ENCODE measurements at places on chromosomes 7 and 10.
A peak's percentile ranks its signal among the peaks of the same experiment; 100 is the strongest.

DNA sequence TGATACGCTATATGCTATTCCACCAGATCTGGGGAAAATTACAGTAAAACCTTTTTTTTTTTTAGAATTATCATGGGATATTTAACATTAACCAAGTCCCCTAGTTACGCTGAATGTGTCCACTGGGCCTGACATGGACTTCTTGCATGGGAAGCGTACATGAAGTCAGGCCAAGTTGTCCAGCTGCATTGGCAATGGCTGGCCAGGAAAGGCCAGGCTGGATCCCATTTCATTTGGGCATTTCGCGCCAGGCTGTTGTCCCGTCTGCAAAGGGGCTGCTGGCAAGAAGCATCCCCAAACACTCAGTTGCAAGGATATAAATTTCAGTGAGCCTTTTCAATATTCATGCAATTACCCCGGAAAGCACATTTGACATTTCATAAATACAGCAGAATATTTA is 933.3 kb downstream of the GRID1 start:
- DNase-seq: no peak

DNA sequence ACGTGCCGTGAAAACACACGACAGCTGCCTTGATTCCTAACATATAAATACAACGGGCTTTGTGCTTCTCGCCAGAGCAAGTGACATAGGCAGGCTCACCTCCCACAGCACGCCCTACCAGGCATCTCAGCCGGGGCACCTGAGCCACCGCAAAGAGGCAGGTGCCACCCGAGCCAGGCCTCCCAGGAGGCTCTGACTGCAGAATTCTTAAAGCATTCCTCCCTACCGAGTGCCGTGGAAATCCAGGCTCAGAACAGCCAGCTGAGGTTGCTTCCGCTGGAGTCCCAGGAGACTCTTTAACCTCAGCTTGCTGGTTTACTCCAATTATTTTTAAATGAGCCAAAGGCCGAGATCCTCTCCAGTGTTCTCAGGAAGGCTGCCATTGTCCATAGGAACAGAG is 206.5 kb downstream of the USP6NL start:
- no peak for DNase-seq

GRCh38 chr7:131244259-131244852 is 83.3 kb upstream of the MKLN1 start:
- peak; percentile 20 for DNase-seq

- DNase-seq: no peak
Observed at GRCh38 chr10:15859509-15859905, 800 bp downstream of the MINDY3 start.

DNA sequence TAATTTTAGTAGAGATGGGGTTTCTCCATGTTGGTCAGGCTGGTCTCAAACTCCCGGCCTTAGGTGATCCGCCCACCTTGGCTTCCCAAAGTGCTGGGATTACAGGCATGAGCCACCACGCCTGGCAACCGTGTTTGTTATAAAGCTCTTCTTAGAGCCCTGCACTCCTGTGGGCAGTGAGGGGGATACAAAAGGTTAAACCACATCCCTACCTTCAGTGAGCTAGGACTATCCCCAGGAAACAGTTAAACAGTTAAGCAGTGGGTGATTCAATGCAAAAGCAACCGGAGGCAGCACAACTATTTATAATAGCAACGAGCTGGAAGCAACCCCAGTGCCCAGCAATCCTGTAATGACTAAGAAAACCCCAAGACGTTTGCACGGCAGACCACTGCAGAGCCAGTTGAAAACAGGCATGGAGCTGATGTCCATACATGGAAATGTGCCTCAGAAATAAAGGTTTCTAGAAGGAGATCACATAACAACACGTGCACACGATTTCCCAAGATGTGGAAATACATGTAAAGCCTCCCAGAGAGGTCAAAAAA is 107.2 kb upstream of the LYZL2 start:
- no peak for DNase-seq

DNA sequence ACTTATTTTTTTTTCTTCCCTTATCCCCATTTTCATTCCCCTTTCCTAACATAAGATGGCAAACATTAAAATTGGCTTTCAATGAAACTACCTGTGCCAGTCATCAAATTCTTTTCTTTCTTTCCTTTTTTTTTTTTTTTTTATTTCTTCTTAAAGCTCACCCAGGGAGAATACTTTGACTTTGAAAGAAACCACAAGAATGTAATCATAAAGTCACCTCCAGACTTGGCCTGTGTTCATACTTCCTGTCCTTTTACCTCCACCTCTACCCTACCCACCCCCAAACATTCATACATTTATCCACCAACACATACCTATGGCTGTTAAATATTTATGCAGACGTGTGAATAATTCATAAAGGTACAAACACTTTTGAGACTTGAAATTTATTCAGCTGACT is 254.6 kb downstream of the SLC25A13 start:
- DNase-seq: no peak

GRCh38 chr7:22129166-22129565 is 183.5 kb upstream of the CDCA7L start:
- no peak for DNase-seq

- DNase-seq: peak; percentile 11
Observed at GRCh38 chr10:68330852-68331454, 911 bp upstream of the HNRNPH3 start.

DNA sequence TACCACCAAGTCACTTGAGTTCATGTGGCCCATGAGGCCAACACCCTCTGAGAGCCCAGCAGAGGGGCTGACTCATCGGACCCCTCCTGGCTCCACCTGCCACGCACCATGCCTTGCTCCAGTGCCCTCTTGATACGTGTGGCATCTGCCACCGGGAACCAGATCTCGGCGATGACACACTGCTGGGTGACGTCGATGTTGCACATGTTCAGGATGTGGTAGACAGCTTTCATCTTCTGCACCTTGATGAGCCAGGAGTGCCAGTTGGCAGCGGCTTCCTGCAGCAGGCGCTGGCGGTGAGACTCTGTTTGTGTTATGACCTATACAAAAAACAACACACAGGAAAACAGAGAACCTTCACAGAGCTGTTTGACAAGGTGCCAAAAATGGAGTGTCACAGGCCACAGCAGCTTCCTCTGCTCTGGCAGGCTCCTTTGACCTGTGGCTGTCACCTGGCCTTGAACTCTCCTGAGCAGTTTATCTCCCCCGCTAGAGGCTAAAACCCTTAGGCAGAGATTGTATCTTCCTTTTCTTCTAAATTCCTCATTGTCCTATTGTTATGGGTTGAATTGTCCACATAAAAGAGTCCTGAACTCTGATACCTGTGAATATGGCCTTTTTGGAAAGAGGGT is 45.2 kb upstream of the TMEM213 start:
- no peak for DNase-seq

GRCh38 chr7:150379441-150380379 is 580 bp downstream of the ZNF775 start:
- DNase-seq: no peak

- no peak for DNase-seq
Observed at GRCh38 chr10:70031215-70031614, 21.4 kb upstream of the MACROH2A2 start.

- DNase-seq: no peak
Observed at GRCh38 chr7:139479620-139480019, 3.9 kb downstream of the KLRG2 start.

- DNase-seq: no peak
Observed at GRCh38 chr7:156947120-156947843, 2.2 kb upstream of the NOM1 start.

- no peak for DNase-seq
Observed at GRCh38 chr7:48347230-48347825, 176.1 kb downstream of the ABCA13 start.

GRCh38 chr10:49365275-49365674 is 30.6 kb downstream of the DRGX start:
- no peak for DNase-seq

DNA sequence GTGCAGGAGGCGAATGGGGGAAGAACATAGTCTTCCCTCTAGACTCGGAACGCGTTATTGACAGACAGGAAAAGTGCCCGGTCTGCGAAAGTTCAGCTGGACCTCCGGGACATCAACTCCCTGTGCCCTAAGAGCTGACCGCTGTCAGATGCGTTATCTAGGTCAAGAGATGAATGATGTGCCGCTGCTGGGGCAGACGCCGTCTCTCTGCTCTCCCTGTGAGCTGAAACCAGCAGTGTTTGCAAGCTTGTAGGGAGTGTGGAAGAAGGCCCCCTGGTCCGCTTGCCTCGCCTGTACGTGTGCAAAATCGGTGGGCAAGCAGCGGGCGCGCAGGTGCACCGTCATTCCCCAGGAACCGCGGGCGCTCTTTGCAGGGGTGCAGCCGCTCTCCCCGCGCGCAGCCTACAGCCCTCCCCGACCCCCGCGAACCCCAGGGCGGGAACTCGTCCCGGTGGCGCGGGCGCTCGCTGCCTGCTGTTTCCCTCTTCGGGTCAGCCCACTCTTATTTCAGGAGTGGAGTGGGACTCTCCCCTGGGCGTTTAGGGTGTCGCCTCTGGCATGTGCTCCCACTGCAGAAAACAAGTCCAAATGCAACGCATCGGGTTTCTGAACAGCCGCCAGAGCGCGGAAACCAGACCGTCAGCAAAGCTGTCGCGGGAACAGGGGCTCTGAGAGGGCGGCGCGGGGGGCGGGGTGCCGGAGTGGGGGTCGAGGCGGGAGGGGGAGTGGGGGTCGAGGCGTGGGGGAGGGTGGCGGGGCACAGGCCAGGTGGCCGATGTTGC is 1.8 kb upstream of the PFKFB3 start:
- DNase-seq: no peak

DNA sequence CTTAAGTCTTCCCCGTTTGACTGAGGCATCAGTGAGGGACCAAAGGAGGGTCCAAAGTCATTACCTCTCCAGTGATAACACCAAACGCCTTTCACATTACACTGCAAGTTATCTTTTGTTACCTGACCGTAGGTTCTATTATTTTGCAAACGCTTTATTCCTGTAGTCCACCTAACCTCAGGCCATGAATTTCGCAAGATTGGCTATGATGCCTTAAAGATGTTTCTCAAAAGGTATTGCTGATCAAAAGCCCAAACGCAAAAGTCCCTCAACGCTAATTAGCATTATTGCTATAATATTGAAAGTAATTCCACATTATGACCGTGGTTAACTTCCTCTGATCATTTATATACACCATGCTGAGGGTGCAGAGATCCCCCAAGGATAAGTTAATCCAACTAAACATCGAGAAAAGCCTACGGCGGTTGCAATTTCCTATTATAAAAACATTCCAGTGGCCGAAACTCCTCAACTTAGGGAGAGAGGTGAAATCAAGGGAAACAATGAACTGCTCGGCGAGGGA is 649 bp downstream of the DNA2 start:
- no peak for DNase-seq

DNA sequence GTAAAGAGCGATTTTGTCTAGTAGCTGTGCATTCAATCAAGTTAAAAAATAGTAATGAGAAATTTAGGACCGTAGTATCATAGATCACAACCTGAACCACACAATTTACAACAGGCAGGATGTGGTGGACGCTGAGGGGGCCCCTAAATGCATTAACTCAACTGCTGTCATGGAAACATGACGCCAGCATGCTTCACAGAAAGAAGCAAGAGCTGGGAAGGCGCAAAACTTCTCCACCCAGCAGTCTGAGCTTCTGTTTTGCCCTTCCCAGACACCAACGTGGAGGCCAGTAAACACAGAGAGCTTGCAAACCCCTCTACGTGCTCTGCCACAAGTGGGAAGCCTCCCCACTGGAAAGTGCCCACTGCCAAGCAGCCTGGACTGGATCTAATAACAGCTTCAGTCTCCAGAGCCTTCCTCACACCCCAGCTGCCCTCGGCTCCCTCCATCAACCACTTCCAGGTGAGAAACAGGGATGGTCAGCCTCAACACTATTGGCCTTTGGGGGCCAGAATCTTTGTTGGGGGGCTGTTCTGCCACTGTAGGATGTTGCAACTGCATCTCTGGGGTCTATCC is 151.8 kb downstream of the SFMBT2 start:
- no peak for DNase-seq

DNA sequence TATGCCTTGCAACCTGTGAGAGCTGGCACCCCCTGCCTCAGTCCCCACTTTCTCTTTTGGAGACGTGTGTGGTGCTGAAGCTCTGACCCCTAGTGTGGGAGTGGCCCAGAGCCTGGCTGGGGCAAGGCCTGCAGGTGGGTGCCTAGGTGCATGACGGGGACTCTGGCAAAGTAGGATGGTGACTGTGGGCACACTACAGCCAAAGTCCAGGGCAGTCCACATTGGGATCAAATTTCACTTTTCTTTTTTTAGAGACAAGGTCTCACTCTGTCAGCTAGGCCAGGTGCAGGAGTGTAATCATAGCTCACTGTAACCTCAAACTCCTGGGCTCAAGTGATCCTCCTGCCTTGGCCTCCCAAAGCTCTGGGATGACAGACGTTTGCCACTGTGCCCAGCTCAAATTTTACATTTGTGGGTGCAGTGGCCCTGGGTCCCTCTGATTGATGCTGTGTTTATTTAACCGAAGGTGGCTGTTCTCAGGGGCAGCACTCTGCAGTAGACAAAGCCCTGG is 52.3 kb downstream of the NEURL1 start:
- no peak for DNase-seq

GRCh38 chr7:25583621-25584020 is 355.3 kb upstream of the NPVF start:
- DNase-seq: no peak

DNA sequence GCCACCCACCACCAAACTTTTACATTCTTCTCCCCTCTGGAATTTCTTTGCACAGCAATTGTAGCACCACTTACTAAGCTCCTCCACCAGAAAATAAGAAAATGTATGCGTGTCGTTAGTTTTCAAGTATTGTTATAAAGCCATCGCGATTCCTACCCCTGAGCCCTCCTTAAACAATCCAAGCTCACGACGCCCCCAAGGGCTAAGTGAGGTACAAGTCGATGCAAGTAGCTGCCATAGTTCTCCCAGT is 1.3 kb downstream of the FRAT2 start:
- no peak for DNase-seq

DNA sequence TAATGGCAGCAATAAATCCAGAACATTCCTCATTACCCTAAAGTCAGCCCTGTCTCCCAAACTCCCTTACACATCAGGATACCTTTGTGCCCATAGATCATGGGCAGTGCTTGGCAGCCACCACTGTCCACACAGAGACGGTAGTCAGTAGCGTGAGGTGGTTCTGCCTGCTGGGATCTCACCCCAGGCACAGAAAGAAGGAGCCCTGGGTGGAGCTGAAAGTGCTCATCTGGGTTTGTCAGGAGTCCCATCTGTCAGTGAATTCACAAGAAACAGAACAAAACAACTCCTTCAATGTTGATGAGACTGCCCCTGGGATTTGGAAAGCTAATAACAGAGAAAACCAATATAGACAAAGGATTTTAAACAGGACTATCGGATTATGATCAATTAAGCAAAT is 90.2 kb upstream of the PRSS58 start:
- DNase-seq: no peak

DNA sequence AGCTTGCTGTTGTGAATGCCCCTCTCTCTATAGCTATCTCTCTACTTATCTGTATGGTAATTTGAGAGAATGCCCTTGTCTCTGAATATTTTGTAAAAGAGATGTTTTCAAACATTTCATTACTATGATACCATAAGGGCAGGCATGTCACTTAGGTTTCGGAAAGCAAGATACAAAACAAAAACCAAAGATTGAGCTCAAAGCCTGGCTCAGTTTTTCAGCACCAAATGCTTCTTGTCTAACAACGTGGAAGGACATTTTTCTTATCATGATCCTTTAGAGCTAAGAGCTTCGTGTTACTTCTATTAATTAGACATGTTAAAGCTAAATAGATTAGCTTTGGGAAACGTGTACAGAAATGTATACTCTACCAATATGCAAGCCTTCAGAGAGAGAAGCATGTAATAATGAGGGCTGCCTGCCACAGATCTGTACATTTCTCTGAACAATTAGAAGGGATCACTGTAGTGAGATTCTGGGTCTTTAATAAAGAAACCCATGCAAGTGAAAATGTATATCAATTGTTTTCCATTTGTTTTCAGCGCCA is 148.9 kb downstream of the ARID5B start:
- no peak for DNase-seq

Data from CD14-positive monocyte (primary cell).